ENCODE measurements at places on chromosomes 16 and 17.
A peak's percentile ranks its signal among the peaks of the same experiment; 100 is the strongest.

DNA sequence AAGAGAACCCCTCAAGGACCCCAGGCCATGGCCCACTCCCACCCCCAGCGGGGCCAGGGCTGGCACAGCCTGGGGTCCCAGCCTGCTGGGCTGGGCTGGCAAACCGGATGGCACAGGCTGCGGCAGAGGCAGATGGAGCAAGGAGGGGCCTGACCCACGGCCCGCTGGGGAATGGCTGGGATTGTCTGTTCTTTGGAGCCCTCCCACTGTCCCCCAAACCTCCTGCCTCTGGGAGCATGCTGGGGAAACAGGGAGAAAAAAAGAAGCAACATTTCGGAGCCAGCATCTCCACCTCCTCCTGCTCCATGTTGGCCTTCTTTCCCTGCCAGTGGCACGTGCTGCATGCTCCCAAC, 37.1 kb upstream of the LHX1 start:
- DNase-seq = no peak

GRCh38 chr17:19003543-19004420, 782 bp downstream of the FAM83G start:
- DNase-seq = peak; percentile 28

DNA sequence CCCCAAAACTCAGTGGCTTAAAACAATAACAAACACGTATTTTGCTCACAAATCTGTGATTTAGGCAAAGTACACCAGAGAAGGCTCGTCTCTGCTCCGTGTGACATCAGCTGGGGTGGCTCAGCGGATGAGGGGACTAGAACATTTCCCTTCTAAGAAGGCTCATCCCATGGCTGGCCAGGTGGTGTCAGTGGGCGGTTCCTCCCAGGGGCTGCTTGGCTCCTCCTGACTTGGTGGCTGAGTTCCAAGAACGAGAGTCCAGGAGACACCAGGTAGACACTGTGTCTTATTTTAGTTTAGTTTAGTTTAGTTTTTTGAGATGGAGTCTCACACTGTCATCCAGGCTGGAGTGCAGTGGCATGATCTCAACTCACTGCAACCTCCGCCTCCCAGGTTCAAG, 5.6 kb upstream of the CHMP6 start:
- DNase-seq = no peak

GRCh38 chr17:3627769-3628167, 8.3 kb downstream of the SHPK start:
- DNase-seq = no peak

DNA sequence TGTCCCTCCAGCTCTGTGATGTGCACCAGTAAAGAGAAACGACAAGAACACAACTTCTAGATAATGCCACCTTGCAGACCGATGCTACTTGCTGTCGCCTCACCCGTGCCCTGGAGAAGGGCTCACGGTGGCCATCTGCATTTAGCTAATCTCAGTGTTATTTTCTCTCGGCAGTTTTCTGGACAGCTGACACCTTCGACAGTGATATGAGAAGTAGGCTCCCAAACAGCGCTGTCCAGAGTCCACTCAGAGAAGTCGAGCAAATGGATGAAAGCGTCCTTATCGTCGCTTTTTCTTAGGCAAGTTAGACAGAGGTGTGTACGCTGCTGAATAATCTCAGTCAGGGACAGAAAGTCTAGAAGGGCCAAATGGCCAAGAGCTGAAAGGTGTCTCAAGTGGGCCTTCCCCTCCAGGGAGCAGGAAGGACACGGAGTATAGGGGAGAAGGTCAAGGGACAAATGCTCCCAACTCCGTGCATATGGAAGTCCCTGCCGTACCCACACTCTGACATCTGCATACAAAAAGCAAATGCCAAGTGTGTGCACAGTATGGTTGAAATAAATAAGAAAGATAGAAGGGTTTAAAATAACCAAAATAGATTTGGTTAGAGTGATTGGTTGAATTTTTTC, 42.4 kb upstream of the MYOCD start:
- DNase-seq = no peak
